ENCODE measurements at places on chromosomes 5 and 9.
A peak's percentile ranks its signal among the peaks of the same experiment; 100 is the strongest.

- DNase-seq, result no peak
Observed at GRCh38 chr9:126665644-126666035, 51.9 kb downstream of the LMX1B start.

GRCh38 chr9:86655147-86655546 lies 292.2 kb downstream of the GAS1 start:
- DNase-seq, result no peak

DNA sequence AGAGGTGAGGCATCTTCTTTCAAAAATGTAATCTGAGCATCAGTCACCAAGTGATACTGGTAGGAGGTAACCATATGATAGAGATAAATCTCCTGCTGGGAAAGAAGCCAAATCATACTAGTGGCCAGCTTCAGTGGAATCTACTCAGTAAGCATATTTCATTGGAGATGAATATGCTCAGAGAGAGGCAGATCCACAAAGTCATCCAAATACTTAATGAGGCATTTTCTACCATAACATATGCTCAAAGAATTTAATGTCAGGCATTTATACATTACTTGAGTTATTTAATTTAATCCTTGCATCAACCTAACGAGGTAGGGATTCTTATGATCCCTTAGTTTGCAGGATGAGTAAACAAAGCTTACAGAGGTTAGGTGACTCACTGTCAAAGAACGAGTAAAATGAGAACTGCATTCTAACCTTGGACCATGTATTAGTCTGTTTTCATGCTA lies 50.9 kb upstream of the DMRTA1 start:
- DNase-seq, result no peak

DNA sequence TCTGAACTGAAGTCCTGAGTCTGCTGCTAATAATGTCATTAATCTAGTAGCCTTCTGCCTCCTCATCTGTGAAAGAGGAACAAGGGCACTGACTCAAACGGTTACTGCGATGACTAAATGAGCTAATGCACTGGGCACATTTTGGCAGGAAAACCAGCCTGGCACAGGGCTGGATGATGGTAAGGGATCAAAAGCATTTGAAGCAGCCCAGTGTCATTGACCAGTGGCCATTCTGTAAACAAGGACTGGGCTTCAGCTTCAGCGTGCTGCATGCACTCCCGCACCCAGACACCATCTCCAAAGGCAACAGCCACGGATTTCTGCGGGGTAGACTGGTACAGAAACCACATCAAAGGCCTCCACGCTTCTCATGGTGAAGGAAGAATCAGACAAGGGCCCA lies 8.0 kb downstream of the GCNT4 start:
- no peak for DNase-seq

- peak; percentile 83 for DNase-seq
Observed at GRCh38 chr9:38024036-38024681, 44.9 kb downstream of the SHB start.

DNA sequence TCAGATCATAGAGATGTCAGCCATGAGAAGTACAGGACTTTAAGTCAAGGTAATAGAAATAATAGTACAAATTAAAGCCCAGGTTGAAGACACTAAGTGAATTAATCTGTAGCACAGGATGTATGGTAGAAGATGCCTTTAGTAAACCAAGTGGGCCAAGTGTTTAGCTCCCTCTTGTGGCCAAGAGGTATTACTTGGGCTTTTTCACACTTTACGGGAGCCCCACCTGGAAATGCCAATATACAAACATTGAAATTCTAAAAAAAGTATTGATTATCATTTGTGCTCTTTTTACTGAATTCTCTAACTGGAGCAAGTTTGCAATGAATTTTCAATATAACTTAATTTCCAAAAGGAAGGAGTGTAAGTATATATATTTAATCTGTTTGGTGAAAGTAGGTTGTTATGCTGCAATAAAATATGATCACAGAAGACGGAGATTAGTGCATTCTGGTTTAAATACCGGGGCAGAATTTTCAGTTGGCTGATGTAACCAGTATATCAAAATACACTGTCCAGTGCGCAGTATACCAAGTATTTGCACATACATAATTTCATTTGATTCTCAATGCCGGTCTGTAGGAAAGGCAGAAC lies 84.7 kb downstream of the PARP8 start:
- DNase-seq, result peak; percentile 31

DNA sequence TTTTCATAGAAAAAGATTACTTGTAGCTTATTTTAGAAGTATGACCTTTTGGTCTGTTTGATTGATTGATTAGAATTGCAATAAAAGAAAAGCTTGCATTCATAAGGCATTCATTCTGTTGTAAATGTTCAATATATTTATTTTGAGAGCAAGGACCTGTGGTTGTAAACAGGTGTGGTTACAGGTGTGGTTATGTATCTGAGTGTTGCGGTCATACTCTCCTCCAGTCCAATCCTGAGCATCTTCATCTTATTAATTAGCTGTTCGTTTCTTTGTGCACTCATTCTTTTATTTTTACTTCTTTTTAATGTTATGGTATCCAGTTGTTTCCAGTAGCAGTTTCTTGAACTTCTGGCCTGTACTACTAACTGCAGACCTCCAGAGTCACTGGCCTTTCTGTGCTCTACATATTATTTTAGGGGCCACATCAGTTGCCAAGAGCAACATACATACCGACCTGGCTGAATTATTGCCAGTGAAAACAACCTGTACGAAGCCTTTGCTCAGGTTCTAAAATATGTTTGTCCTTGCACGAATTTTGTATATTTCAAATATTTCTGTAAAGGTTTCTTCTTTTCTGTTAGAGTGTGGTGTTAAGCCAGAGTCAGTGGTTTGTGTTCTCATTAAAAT lies 128.7 kb downstream of the CDC42SE2 start:
- no peak for DNase-seq

GRCh38 chr5:137174196-137174595 lies 324.9 kb downstream of the SPOCK1 start:
- no peak for DNase-seq

DNA sequence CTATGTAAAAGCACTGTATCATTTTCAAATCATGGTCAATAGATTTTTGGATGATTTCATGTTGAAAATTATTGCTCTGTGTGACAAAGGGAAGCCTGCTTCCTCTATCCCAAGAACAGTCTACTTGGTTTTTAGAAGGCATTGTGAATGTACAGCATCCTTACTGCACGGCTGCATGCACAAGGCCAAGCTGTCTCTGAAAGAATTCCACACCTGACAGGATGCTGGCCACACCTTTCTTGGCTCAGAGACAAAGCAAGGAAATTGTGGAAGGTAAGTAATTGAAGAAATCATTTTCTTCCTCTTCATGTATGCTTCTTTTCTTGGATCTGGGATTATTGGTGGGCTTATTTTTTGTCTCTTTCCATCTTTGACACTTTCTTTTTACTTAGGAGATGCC lies 53.7 kb upstream of the VCAN start:
- DNase-seq, result no peak

GRCh38 chr9:136013524-136014034 lies 52.4 kb upstream of the UBAC1 start:
- DNase-seq, result no peak

DNA sequence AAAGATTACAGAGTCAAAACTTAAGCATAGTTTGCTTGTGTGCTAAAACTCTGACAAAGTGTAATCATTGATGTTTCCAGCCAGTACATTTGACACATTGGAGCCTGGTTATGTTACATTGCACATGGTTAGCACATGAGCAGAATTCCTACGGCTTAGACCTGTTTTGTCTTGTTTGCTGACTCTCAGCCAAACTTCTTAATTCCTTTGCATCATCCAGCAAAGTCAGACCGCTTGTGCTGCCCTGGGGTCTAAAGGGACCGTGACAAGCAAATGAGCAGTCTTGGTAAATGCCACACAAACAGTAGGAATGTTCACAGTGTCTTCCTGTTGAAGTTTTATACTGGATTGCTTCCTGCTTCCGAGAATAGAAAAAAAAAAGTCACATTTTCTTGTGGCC lies 72.0 kb upstream of the ENTREP1 start:
- peak; percentile 65 for DNase-seq

- DNase-seq, result no peak
Observed at GRCh38 chr5:7250004-7250403, 145.9 kb upstream of the ADCY2 start.

DNA sequence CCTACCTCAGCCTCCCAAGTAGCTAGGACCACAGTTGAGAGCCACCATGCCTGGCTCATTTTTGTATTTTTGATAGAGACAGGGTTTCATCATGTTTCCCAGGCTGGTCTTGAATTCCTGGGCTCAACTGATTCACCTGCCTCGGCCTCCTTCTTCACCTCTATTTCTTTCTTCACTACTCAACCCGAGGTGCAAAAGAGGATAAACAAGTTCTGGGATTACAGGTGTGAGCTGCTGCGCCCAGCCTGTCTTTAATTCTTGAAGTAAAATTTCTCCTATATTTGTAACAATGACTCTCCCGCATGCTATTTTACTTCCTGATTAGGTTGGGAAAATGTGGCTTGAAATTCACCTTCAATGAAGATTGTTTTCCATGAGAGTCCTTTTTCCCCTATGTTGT lies 46.4 kb downstream of the CAST start:
- DNase-seq, result no peak

DNA sequence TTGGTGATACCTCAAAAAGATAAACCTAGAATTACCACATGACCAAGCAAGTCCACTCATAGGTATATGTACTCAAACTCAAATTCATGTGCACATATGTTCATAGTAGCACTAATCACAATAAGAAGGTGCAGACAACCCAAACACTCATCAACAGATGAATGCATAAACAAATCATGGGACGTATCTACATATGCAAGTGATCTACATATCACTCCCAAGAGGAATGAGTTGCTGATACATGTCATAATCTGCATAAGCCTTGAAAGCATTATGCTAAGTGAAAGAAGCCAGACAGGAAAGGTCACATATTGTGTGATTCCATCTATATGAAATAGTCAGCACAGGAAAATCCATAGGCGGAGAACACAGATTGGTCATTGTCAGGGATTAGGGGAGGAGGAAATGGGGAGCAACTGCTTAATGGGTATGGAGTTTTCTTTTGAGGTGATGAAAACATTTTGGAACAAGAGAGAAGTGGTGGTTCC lies 10.6 kb upstream of the GPX8 start:
- no peak for DNase-seq

GRCh38 chr9:35954942-35955546 lies 2.9 kb downstream of the OR2S2 start:
- peak; percentile 60 for DNase-seq

DNA sequence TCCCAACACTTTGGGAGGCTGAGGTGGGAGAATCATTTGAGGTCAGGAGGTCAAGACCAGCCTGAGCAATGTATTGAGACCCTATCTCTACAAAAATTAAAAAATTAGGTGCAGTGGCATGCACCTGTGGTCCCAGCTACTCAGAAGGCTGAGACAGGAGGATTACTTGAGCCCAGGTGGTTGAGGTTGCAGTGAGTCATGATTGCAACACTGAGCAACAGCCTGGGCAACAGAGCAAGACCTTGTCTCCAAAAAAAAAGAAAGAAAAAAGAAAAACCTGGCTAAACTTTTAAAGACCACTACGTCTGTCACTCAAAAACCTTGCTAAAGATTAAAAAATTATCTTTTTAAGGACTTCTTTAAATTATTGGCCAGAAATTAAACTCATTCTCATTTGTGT lies 59.8 kb upstream of the ABCA1 start:
- no peak for DNase-seq

DNA sequence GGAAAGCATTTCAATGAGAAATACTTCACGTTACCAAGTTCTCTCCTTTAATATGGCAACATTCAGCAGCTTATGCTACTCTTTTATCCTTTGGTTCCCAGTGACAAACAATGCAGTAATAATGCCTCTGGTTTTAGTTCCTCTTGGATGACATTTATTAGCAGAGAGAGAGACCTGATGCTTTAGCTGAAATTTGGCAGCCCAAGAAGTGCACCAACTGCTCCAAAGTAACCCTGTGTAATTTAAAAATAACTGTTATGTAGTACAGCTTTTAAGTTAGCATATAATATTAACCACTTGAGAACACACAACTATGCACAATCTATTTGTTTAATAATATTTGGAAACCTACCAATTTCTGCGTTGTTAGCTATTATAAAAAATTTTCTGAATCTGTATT lies 21.8 kb downstream of the PANK3 start:
- DNase-seq, result no peak

- DNase-seq, result no peak
Observed at GRCh38 chr5:54463713-54464112, 8.2 kb downstream of the HSPB3 start.

All from prostate gland (tissue), 2 donors.